ENCODE measurements at places on chromosomes 16 and 17.

DNA sequence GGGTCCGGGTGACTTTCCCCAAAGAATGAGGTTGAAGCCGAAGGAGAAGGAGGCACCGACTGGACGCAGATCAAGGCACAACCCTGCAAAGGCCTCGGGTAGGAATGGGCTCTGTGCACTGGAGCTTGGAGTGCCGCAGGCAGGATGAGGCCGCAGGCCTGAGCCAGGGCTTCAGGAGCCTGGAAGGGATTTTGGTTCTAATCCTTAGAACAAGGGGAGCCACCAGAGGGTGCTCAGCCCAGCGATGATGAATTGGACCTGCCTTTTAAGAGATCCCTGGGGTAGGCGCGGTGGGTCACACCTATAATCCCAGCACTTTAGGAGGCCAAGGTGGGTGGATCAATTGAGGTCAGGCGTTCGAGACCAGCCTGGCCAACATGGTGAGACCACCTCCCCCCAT is 8.1 kb downstream of the CIBAR2 start:
- DNase-seq, result no peak

DNA sequence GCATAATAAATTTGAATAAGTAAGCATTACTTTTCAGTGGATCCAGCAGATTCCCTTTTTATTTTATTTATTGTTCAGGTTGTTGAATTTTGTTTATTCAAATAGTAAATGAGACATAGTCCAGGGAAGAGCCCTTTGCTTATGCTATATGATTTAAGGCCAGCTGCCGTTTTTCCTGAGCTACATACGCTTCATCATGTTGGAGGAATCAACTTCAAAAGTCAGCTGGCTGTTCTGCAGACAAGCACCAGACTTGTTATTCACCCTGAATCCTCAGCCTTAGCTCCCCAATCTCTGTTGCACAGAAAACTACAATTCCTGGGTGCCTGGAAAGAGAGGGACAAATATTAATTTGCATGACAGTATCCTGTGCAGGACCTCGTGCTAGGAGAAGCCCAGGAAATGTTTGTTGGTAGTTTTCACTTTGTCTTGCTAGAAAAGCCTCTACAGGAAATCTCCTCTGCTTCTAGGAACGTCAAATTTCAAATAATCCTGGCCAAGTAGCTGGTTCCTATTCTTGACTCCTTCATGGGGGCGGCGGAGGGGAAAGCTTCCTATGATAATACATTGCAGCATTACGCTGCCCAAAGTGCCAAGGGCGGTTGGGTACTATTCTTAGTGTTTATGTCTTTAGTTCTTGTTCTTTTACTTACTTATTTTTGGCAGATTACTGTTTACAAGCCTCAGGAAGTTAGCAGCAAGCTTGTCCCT is 101.6 kb downstream of the PRKCA start:
- DNase-seq, result no peak

- no peak for DNase-seq
These were observed 129.8 kb upstream of the RCVRN start for GRCh38 chr17:10034719-10035475.

DNA sequence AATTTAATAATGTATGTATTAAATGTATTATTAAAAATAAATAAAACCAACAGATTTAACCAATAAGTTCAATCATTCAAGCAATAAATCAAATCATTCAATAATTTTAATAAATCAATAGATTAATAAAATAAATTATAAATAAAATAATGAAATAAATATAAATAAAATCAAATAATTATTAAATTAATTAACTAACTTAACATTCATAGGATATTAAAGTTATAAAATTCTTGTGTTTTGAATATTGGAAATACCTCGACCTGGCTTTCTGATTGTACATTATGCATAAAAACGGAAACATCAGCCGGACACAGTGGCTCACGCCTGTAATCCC is 182.2 kb downstream of the BANP start:
- no peak for DNase-seq

DNA sequence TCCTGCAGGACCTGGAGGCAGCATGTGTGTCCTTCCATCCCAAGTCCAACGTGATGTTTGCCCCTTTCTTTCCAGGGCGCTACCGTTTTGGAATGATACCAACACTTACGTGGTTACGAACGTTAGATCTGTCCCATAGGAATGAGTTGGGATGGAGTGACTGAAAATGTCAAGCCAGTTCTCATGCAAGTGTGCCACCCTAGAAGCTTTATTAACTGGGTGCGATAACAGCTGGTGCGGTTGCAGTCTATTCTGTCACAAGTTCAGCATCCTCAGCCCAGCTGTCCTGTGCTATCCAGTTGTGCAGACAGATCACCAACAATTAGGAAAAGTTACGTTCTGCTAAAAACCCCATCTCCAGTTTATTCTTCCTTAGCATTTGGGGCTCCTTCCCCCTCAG is 52.5 kb downstream of the BANP start:
- no peak for DNase-seq

DNA sequence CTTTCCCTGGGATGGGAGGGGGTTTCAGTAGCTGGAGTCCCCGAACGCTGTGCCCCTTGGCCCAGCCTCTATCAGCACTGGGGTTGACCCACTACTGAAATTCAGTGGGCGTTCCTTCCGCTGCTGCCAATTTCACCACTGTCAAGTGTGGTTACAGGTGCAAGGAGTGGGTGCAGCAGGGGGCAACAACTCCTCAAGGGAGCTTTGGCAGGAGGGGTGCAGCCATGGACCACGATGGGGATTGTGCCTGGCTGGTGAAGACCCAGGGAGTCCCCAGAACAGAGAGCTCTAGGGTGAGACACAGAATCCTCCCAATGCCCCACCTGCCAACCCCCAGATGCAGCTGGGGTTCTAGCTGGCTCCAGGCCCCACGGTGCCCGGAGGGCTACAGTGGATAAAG is 123.5 kb upstream of the SDK2 start:
- no peak for DNase-seq

GRCh38 chr16:66728117-66728787 is 23.2 kb downstream of the DYNC1LI2 start:
- no peak for DNase-seq

DNA sequence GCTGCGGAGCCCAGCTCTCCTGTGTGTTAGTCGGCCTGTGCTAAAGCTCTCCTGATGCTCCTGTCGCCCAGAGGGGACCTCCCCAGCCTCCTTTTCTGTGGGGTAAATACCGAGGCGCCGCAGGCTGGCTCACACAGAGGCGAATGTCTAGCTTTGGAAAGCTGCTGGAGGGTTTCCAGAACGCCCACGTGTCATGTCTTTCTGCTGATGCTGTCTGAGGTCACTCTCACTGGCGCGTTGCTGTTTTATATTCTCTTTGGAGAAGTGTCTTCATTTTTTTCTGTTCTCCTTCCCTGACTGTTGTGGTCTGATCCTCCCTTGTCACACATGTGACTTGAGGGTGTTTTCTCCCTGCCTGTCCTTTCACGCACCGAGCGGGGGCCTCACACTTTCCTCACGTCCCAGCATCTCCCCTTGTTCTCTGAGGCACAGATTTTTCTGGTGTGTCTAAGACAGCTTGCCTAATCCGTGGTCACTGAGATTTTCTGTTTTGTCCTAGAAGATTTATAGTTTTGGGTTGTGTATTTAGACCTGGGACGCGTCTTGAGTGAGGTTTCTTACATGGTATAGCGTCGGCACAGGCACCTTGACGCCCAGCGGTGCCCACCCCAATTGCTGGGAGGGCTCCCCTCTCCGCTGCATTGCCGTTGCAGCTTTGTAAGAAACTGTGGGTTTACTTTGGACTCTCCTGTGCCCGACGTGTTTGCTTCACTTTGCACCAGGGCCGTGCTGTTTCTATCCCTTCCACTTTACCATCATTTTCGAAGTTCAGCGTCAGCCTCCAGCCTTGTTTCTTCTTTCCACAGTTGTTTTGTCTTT is 92.1 kb upstream of the ZNF750 start:
- DNase-seq, result no peak

GRCh38 chr17:8160741-8161221 is 2.0 kb downstream of the VAMP2 start:
- DNase-seq, result no peak

DNA sequence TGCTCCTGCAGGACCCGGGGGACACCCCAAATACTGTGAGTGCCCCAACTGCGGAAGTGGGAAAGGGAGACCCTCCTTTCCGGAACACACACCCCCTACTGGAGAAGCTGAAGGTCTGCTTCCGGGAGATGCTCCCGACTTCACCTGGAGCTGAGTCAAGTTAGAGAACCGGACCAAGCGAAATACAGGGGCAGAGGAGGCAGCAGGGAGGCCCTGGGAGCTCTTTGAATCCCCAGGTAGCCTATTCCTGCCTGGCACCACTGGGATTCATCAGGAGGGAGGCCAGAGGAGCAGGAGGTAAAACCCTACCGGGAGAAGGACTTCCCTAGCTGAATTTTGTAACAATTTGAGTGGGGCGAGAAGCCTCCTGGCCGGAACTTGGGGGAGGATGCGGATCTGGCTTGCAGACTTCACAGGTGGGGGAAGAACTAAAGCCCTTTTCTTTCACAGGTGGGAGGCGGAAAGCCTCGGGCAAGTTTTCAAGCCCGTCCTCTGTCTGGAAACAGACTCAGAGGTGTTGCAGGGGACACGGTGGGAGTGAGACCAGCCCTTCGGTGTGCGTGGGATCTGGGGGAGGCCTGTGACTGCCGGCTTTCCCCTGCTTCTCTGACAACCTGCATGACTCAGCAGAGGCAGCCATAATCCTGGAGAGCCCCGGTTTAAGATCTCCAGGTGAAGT is 22.4 kb upstream of the TEKT1 start:
- DNase-seq, result no peak

Data from stimulated activated CD8-positive, alpha-beta memory T cell treated with anti-CD3 and anti-CD28 coated beads, Interleukin-15, amount 100 ng/mL, for 48 hours (primary cell).